ENCODE measurements at places on chromosomes 5 and 9.

DNA sequence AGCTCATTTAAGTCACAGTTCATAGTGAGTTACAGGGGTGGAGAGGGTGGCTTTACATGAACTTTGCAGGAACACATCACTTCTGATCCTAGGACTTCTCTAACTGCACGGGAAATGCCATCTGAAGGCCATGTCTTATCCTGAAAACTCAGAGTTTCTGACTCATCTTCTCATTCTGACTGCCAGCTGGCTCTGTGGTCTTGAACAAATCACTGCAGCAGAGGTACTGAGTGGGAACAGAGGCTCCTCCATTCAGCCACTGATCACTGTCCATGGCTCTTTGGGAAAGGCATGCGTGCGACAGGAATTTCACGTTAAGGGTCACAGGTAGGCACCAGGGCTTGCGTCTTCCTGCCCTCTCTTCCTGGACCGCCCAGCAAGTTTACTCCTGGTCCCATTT is 114.6 kb upstream of the LRRTM2 start:
- DNase-seq = no peak

DNA sequence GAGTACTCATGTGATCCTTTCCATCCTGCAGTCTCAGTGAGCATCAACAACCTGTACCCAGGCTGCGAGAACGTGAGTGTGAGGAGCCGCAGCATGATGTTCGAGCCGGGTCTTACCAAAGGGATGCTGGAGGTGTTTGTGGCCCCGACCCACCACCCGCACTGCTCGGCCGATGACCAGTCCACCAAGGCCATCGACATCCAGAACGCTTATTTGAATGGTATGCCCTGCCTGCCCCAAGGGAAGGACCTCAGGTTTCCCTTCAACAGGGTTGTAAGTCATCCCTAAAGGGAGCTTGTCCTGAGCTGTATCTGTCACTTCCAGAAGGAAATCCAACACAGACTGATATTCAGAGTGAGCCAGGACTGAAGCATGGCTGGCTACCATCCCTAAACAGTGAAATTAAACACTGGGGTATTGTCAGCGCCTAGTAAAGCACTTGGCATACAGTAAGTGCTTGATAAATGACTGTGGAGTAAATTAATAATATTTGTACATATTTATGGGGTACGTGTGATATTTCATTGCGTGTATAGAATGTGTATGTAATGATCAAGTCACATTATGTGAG is 39.3 kb upstream of the CTSL start:
- no peak for DNase-seq

DNA sequence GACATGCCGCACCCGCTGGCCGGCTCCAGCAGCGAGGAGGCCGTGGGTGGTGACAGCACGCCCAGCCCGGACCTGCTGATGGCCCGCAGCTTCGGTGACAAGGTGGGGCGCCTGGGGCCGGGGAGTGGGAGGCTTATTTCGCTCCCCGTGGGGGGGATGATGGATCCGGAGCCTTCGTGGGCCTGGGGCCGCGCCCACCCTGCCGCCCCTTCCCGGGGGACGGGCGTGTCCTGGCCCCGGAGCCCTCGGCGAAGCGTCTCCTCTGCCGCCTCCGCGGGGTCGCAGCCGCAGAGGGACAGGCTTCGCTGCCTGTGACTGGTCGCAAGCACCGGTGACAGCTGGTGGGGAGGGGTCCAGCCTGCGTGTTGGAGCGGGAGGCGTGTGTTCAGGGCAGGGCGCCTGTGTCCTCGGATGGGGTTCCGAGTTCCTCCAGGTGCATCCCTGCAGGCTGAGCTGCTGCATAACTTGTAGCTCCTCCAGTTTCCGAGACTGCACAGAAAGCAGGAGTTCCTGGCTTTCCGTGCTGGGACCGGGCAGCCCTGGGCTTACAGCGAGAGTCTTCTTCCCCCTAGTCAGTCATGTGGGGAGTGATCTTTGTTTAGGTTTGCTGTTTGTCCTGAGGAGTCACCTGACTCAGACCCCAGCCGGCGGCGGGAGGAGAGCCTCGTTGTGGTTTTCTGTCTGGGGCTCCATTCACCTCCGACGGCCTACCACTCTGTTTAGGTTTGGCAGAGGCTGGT is 666 bp downstream of the SNX30 start:
- peak; percentile 65 for DNase-seq

- DNase-seq = no peak
These were observed 53.3 kb downstream of the FOXD1 start for GRCh38 chr5:73395256-73395655.

DNA sequence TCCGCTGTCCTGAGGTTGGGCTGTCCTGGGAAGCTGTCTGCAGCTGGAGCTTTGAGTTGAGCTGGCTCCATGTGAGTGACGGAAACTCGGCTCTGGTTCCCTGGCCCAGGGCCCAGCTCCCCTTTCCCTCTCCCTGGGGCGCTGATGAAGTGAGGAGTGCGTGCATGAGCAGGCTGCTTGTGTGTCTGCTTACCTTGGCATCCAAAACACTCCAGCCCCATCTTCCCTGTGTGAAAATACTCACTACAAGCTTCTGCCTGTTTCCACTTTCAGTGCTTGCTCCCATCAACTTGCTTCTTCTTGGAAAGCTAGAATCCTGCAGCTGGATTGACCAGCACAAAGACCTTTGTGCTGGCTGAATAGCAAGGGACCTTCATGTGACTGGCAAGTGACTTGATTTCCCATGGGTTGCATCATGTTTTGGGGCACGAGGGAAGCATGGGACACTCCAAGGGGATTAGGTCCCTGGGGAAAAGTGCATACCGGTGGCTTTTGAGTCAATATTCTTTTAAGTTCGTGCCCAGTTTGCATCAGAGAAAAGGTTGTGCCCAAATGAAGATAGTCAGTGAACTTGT is 198.1 kb downstream of the GADD45G start:
- DNase-seq = peak; percentile 12

DNA sequence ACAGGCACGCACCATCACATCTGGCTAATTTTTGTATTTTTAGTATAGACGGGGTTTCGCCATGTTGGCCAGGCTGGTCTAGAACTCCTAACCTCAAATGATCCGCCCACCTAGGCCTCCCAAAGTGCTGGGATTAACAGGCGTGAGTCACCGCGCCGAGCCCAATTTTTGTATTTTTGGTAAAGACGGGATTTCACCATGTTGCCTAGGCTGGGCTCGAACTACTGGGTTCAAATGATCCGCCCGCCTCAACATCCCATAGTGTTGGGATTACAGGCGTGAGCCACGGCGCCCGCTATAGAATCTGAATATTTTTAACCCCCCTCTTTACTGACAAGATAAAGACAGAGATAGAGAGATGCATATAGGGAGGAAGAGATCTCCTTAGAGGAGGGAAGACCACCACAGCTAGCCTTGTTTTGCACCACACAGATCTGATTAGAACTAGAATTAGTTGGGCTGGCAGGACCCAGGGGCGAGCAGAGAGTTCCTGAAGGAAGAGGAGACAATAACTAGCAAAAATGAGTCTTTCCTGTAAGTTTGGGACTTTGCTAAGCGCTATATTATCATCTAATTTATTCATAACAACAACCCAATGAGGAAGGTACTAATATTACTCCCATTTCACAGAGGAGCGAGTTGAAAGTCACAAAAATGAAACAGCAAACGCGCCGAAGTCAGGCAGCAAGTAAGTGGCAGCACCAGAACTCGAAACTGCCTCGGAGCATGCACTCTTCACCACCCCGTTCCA is 1.5 kb upstream of the ANKHD1 start:
- no peak for DNase-seq

- DNase-seq = no peak
These were observed 51.7 kb upstream of the TUT7 start for GRCh38 chr9:86405926-86406325.

- DNase-seq = no peak
These were observed 49.4 kb downstream of the PLK2 start for GRCh38 chr5:58410441-58410840.

GRCh38 chr5:138128334-138128733 is 10.9 kb downstream of the NME5 start:
- DNase-seq = no peak

DNA sequence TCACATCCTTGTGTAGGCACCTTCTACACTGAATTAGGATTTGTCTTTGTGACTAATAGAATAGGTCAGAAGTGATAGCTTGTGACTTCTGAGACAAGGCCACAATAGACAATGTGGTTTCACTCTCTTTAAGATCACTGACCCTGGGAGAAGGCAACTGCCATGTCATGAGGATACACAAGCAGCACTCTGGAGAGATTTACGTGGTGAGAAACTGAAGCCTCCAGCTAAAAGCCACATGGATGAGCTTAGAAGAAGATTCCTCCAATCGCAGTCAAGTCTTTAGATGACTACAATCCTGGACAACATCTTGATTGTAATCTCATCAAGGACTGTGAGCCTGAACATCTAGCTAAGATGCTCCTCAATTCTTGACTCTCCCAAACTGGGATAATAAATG is 206.6 kb downstream of the ESM1 start:
- no peak for DNase-seq

- DNase-seq = no peak
These were observed 48.2 kb upstream of the RPL26L1 start for GRCh38 chr5:172910828-172911627.

- no peak for DNase-seq
These were observed 50.3 kb downstream of the MTAP start for GRCh38 chr9:21852754-21853153.

- no peak for DNase-seq
These were observed 297.0 kb upstream of the ACTBL2 start for GRCh38 chr5:57779383-57780223.

- DNase-seq = peak; percentile 46
These were observed 55.3 kb upstream of the IL17B start for GRCh38 chr5:149434162-149435014.

DNA sequence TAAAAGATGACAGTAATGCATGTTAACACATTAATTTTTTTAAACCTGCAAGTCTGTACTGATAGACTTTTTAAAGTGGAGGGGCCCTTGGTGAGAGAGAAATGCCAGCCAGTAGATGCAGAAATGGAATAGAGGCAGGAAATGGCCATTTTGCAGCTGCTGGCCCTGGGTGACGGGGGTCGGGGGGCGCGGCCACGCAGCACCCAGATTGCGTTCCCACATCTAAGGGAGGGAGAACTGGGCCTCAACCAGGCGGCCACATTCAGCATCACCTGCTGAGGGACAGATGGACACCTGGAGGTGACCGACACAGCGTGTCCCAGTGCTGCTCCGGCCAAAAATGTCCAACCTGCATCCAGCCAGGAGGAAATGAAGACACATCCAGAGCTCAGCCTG is 6.3 kb upstream of the CLIC3 start:
- DNase-seq = no peak

GRCh38 chr5:59645380-59645779 is 248.1 kb downstream of the PDE4D start:
- no peak for DNase-seq

DNA sequence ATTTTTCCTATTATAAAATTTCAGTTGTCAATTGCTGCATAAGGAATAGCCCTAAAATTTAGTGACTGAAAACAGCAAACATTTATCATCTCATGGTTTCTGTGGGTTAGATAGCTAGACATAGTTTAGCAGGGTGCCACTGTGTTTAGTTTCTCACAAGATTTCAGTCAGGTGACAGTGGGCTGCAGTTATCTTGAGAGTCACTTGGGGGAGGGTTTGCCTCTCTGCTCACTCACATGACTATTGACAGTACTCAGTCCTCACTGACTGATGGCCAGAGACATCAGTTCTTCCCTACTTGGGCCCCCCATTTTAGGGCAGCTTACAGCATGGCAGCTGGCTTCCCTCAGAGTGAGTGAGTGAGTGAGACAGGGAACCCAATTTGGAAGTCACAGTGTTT is 42.0 kb downstream of the PBX3 start:
- no peak for DNase-seq

DNA sequence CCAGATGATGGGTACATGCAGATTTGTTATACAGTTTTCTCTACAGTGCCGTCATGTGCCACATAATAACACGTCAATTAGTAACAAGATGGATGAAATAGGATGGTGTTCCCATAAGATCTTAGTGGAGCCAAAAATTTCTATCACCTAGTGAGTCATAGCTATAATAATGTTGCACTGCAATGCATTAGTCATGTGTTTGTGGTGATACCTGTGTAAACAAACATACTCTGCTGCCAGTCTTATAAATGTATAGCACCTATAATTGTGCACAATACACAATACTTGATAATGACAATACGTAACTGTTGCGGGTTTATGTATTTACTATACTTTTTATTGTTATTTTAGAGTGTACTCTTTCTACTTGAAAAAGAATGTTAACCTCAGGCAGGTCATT is 865.4 kb downstream of the MAT2B start:
- no peak for DNase-seq

GRCh38 chr5:1345876-1346626 is 1.2 kb upstream of the CLPTM1L start:
- no peak for DNase-seq

DNA sequence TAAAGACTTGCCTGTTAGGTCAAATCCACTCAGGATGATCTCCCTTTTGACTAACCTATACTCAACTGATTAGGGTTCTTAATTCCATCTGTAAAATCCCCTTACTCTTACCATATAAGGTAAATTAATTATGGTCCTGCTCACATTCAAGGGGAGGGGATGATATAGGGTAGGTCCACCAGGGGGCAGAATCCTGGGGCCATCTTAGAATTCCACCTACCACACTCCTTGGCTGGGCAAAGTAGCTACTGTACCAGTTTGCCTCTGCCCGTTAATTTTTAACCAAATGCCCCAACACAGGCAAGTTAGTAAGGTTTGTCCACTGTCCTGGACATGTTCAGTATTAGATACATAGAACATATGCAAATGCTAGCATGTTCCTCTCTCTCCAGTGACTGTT is 262.4 kb downstream of the SEMA5A start:
- no peak for DNase-seq

DNA sequence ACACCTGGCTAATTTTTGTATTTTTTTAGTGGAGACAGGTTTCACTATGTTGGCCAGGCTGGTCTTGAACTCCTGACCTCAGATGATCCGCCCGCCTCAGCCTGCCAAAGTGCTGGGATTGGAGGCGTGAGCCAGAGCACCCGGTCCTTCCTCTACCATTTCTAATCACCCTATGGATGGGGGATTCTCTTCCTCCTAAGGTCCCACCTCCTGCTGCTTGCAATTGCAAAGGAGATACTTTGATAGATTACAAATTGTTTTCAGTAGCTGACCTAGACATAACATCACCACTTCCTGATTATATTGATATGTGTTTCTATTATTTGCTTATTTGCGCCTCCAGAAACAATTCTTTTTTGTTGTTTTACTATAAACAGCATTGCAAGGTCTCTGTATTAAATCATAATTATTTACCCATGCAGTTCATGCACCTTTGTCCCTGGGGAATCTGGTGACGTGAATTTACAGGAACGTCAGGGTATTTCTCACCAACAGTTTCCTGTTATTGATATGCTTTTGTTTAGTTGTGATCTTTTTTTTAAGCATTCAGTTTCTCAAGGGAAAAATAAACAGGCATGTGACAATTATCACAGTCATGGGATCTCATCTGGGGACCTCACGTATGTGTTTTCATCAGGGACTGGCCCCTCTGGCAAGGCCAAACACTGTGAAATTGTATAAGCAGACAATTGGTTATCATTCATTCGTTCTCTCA is 43.2 kb downstream of the ESM1 start:
- no peak for DNase-seq

GRCh38 chr9:134031783-134032182 is 6.5 kb downstream of the BRD3OS start:
- no peak for DNase-seq
